ENCODE measurements at places on chromosomes 3 and 15.

- DNase-seq = no peak
Observed at GRCh38 chr3:175384569-175384968, 525.4 kb downstream of the NAALADL2 start.

DNA sequence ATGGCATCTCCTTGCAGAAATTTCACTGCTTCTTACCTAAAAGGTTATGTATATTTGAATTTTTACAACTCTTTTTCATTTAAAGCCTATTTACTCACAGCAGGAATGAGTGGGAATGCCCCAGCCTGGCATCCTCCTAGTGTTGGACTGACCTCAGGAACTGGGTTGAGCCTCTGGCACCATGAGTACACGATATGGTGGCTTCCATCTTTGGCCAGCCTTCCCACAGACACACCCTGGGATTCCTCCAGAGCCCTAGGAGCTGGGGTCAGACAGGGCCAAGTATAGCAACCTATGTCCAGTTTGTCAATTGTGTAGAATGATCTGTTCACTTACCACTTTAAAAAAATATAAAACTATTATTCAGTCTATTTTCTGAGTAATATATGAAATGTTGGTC, 57.2 kb upstream of the HEG1 start:
- no peak for DNase-seq

GRCh38 chr3:60779637-60780036, 471.6 kb downstream of the FHIT start:
- no peak for DNase-seq

DNA sequence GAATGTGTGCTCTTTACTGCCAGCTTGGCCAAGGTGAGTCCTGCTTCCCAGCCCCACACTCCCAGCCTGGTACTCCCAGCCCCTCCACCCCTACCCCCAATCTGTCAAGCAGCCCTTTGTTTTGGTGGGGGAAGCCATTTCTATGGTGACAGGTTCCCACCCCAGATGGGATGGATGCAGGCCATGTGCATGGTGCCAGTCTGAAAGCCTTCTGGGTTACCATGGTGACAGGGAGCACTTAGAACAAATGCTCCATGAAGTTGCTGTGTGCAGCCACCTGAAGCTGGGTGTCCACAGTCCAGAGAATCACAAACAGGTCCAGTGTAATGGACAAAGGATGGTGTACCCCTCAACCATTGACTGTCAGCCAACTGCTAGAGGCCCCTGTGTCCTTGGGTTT, 19.1 kb upstream of the VILL start:
- DNase-seq = no peak

DNA sequence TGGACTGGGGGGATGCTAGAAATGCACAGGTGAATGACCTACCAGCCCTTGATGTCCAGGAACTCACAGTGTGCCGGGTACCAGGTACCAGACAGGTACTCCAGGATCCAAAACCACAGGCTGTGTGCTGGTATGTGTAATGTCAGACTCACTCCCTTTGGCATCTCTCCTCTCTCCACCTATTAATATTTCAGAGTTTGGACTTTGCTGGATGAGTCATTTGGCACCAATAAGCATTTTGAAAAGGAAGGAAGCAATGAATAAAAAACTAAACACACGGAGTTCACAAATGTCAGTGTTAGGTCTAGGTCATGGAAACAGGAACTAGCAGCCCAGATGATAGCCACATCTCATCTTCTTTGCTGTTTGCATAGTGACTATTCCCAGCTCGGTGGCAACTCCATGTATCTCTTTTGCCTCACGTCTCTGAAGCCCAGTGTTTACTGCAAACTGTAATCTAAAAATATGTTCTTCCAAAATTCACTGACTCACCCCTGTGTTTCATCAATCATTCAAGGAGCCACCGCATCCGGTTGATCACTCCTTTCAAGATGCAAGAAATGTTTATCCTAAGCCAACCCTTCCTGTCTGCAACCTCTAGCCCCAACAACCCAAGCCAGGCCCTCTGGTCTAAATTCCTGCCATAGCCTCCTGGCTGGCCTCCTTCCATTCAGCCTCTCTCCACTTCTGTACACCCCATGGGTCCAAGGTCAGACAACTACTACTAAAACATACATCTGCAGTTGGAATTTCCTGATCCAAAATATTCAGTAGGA, 8.4 kb downstream of the ITGB5 start:
- no peak for DNase-seq

DNA sequence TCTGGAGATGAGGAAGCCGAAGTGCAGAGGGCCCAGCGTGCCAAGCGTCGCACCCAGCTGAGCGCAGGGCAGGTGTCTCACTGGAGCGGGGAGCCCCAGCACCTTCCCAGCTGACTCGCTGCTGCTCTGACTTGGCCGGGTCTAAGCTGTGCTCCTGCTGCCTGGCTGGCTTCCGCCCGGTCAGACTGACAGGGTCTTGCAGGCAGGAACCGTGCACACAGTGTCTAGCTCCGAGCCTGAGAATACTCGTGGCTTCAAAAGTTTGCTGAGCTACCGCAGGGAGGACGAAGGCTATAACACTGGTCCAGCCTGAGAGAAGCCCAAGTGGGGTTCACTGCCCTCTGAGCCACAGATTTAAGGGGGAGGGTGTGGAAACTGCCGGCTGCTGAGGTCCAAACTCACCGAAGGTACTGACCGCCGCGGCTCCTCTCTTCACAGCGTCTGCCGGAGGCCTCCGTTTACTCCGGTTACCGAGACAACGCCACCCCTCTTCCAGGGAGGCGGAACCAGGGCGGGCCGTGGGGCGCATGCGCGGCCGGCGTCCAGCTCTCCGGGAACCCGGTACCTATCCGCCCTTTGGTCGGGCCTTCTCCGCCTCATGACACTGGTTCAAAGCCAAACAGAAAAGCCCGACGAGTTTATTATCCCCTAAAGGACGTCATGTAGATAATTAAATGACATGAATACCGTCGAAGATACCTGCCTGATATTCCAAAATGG, at the start of gene CFAP44:
TSS of gene CFAP44 (minus strand) at position 443 of the 720 bp plus-strand sequence. CDS start 7,829 bp downstream, outside the sequence.
- peak; percentile 77 for DNase-seq

- DNase-seq = no peak
Observed at GRCh38 chr3:79253704-79254103, 514.1 kb downstream of the ROBO1 start.

- no peak for DNase-seq
Observed at GRCh38 chr3:160773722-160774121, 17.7 kb downstream of the PPM1L start.

DNA sequence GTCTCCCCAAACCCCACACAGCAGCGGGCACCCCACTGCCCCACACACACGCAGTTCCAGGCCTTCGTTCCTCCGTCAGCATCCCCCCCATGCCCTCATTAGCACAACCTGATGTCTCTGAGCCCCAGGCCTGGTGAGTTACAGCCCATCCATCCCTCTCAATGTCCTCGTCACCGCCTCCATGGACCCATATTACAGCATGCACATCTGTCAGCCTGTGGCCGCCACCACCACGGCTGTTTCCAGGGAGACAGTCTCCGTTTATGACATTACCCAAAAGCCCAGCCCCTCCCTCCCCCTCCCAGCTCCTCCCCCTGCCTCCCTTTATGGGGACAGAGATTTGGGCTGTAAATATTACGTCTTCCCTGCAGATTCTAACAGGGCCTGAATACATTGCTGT, 143.1 kb upstream of the LINGO1 start:
- no peak for DNase-seq

DNA sequence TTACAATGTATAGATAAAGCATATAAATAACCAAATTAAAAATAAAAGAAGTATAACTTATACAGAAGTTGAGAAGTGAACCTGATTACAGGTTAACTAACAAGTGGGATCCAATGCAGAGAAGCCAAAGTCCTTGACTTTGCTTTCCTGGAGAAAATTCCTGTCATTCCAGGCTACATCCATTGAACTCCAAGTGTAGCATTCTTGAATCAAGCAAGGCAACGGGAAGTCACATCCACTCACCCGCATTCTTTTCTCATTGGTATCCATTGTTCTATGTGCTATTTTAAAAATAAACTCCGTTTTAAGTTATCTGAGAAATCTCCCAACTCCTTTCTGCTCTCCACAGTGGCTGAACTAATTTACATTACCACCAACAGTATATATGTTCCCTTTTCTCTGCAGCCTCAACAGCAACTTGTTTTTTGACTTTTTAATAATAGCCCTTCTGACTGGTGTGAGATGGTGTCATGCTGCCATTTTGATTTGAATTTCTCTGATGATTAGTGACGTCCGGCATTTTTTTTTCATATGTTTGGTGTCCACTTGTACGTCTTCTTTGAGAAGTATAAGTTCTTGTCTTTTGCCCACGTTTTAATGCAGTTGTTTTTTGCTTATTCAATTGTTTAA, 534.3 kb downstream of the ROBO1 start:
- no peak for DNase-seq

GRCh38 chr3:173921732-173922131, 524.2 kb downstream of the NLGN1 start:
- DNase-seq = no peak

- no peak for DNase-seq
Observed at GRCh38 chr15:73539212-73540128, 93.7 kb downstream of the NPTN start.

GRCh38 chr3:152051501-152052404, 178.3 kb downstream of the SUCNR1 start:
- DNase-seq = no peak

DNA sequence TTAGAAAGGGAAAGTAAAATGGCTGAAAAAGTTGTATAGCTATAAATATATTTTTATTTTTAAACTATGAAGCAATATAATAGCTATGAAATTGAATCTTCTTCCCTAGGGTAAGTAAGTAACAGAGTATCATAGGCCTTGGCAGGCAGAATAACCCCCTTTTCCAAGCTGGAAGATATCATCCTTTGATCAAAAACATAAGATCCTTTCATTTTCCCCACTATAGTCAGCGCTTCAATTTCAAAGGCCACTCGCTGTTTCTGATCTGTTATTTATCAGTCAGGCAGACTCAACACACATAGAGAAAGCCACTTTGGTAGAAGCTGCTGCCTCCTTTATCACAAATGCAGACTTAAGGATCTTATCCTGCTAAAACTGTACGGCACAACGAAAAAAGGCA, 74.0 kb upstream of the UBE2E2 start:
- no peak for DNase-seq

GRCh38 chr3:49170744-49171118, 667 bp upstream of the KLHDC8B start:
- DNase-seq = no peak

GRCh38 chr3:154143873-154144272, 22.7 kb downstream of the ARHGEF26 start:
- no peak for DNase-seq

GRCh38 chr15:36951731-36952247, 148.6 kb downstream of the MEIS2 start:
- peak; percentile 6 for DNase-seq

GRCh38 chr3:139953131-139953910, 18.3 kb downstream of the CLSTN2 start:
- DNase-seq = no peak

- no peak for DNase-seq
Observed at GRCh38 chr15:78411061-78411460, 27.0 kb upstream of the IREB2 start.

DNA sequence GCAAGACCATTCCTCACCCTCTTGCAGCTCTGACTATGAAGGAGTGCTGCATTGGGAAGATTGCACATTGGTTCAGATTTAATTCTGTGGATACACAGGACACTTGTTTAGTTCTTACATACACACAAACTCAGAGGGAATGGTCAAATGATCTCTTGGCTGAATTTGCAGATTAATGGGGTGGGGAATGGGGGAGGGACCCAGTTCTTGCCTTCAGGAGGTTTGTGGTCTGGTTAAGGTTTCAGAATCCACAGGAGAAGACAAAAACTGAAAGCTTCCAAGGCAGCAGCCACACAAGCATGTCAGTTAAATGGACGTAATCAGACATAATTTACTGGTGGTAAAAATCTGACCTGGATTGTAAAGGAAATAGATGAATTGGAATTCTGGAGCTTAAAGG, 257.1 kb upstream of the ROPN1 start:
- DNase-seq = no peak

- DNase-seq = no peak
Observed at GRCh38 chr3:30112902-30113484, 493.4 kb upstream of the TGFBR2 start.

DNA sequence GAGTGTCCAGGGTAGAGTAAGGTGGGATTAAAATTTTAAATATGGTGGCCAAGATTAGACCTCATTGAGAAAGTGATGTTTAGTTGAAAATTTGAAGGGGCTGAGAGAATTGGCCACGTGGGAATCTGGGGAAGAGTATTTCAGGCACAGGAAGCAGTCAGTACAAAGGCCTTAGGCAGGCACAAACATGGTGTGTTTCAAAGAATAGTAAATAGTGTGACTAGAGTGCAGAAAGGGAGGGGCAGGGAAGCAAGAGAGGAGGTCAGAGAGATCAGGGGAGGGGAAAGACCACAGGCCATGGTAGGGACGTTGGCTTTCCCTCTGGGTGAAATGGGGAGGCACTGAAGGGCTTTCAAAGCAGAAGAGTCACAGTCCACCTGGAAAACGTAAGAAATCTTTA, 36.6 kb upstream of the POMGNT2 start:
- DNase-seq = no peak

- no peak for DNase-seq
Observed at GRCh38 chr3:42872718-42873117, 3.0 kb downstream of the CYP8B1 start.

GRCh38 chr3:9430733-9431132, 33.3 kb downstream of the SETD5 start:
- DNase-seq = no peak

- peak; percentile 81 for DNase-seq
Observed at GRCh38 chr3:154120961-154121700, at the start of gene ARHGEF26. ARHGEF26 (plus strand) TSS chr3:154121390; CDS start chr3:154121993, 603 bp downstream.

DNA sequence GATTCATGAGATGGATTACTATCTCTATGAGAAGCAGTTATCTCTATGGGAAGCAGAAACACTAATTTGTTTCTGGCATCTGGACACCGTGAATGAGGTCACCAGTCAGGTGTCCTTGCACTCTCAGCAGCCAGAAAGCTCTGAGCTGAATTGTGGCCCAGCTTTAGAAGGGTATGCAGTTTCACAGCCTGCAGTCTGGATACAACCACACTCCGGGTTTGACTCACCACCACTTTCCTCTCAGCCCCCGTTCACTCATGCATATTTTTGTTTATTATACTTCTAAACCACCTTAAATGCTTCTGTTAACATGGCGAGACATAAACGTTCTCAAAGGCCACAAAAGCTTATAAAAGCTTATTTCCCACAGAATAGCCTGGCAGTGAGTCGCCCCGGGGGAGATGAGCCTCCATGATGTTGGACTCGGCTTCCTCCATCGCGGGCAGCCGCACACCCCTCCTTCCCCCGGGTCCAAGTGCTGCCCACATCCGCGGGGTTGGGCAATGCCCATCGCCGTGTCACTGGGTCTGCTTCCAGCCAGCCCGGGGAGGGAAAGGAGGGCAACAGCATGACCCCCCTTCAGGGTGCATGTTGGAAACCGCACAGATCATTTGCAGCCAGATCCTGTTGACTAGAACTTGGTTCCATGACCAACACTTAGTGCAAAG, 16.8 kb upstream of the SLC41A3 start:
- peak; percentile 21 for DNase-seq

GRCh38 chr15:80036071-80036470, 23.4 kb upstream of the ZFAND6 start:
- DNase-seq = no peak
